ENCODE measurements at places on chromosomes 11 and 22.

DNA sequence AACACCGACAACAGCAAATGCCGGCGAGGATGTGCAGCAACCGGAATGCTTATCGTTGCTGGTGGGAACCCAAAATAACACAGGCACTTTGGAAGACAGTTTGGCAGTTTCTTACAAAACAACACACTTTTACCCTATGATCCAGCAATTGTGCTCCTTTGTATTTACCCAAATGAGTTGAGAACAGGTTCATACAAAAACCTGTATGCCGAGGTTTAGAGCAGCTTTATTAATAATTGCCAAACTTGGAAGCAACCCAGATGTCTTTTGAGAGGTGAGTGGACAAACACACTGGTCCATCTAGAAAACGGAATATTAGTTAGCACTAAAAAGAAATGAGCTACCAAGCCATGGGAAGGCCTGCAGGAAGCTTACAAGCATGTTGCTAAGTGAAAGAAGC lies 118.9 kb downstream of the CTTN start:
- DNase-seq, result no peak

DNA sequence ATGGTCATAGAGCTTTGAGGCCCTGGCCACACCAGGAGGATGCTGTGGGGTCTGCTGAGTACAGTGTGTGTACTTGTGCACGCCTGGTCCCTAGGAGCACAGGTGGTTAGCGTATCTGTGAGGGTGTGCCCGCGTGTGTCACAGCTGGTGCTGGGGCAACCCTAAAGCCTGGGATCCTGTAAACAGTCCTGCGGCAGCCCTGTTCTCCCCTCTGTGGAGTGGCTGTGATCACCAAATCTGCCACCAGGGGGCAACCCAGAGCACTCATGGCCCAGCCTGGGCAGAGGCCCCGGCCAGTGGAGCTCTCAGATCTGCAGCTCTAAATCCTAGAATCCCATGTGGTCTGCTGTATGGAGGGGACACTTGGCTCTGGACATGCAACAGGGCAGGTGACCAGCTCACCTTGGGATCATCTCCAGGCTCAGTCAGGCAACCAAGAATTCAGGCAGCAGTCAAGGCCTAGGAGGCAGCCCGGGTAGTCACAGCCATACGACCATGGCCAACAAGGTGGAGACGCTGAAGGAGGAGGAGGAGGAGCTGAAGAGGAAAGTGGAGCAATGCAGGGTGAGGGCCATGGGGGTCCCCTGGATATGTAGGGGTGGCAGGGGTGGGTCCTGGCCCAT lies 3.9 kb downstream of the SH3BP1 start:
- DNase-seq, result peak; percentile 77

- DNase-seq, result no peak
Measured at GRCh38 chr11:119307219-119307618, 9.7 kb downstream of the MCAM start.

GRCh38 chr11:93529707-93530467 lies 13.3 kb downstream of the SMCO4 start:
- DNase-seq, result no peak
